ENCODE measurements at places on chromosomes 1 and 21.

- DNase-seq = no peak
Observed at GRCh38 chr1:198534548-198535418, 5.7 kb downstream of the ATP6V1G3 start.

GRCh38 chr21:42533963-42534355, 20.3 kb downstream of the SLC37A1 start:
- no peak for DNase-seq

DNA sequence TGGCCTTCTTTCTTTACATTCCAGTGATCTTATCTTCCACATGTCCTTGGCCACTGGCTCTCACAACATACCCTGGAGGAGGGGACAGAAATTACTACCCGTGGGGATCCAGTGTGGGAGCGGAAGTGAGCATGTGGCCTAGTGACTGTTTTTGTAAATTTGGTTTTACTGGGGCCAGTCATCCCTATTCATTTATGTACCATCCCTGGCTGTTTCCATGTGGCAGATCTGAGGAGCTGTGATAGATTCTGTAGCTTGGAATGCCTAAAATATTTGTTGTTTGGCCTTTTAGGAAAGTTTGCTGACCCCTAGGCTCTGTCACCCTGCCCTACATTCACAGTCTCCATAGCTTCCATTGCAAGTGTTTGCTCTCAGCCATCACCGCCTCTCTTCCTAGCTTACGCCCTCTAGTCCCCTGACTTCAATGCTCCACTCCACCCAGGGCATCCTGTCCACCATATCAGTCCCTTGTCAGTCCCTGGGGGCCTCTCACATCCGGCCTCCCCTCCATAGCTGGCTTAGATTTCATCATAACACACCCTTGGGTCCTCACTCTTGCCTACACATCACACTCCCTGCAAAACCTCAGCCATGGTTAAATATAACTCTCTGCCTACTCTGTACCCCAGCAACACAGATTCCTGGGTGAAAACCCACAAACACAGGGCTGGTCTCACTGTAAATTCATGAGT, 25.8 kb downstream of the DHCR24 start:
- no peak for DNase-seq

- DNase-seq = no peak
Observed at GRCh38 chr21:21286170-21286798, 288.1 kb downstream of the NCAM2 start.

GRCh38 chr1:18556364-18556763, 74.3 kb upstream of the PAX7 start:
- DNase-seq = peak; percentile 33

- no peak for DNase-seq
Observed at GRCh38 chr1:205986292-205986691, 16.9 kb downstream of the RAB7B start.

GRCh38 chr1:9688599-9688998, 37.1 kb downstream of the PIK3CD start:
- DNase-seq = no peak

- DNase-seq = no peak
Observed at GRCh38 chr1:240712014-240712731, 100.2 kb upstream of the GREM2 start.

DNA sequence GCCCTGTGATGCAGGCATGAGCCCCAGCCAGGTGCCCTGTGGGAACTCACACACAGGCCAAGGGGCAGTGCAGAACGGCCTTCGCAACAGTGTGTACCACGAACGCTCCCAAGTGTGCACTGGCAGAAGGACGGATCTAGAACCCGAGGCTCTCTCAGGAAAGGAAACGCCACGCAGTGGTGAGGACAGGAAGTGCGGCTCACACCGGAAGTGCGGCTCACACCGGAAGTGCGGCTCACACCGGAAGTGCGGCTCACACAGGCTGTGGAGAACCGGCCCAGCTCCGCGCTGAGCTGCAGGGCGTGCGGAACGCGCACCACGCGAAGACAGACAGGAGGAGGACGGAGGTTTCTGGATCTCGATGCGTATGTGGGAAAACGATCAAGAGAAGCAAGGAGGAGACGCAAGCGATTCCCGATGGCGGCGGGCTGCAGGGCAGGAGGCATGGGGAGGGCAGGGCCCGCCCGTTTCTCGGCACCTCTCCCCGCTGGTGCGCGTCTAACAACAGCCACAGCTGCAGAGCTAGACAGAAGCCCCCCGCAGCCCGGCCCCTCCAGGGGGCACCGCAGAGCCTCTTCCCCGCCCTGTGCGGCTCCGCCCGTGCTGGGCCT, 35.9 kb upstream of the TMEM52 start:
- no peak for DNase-seq

DNA sequence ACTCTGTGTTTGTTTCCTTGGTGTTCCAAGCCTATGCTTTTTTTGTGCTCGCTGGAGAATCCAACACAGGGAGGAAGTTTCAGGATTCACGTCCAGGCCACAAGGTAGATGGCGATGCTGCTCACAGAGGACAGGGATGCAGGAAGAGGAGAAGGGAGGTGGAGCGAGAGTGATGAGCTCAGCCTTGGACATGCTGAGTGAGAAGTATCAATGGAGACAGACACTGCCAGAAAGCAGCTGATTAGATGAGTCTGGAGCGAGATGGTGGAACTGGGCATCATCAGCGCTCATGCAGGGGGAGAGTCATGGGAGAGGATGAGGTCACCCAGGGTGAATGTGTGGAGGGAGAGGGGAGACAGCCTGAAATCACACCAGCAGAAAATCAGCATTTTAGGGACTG, 110.0 kb downstream of the GLUL start:
- DNase-seq = no peak

GRCh38 chr21:23542097-23542496, 2065.2 kb downstream of the MRPL39 start:
- DNase-seq = no peak

GRCh38 chr1:81838600-81839218, 38.0 kb downstream of the ADGRL2 start:
- no peak for DNase-seq

DNA sequence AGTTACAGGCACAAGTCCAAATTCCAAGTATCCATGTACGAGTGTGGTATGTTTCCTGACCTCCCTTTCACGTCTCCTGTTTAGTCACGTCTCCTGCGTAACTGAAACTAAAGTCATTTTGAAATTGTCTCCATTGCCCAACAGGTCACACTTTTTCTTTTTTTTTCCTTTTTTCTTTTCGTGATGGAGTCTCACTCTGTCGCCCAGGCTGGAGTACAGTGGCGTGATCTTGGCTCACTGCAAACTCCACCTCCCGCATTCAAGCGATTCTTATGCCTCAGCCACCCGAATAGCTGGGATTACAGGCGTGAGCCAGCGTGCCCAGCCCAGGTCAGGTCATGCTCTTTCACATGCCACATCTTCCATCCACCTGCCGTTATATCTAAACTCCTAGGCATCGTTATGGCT, 38.2 kb downstream of the L1TD1 start:
- DNase-seq = no peak

DNA sequence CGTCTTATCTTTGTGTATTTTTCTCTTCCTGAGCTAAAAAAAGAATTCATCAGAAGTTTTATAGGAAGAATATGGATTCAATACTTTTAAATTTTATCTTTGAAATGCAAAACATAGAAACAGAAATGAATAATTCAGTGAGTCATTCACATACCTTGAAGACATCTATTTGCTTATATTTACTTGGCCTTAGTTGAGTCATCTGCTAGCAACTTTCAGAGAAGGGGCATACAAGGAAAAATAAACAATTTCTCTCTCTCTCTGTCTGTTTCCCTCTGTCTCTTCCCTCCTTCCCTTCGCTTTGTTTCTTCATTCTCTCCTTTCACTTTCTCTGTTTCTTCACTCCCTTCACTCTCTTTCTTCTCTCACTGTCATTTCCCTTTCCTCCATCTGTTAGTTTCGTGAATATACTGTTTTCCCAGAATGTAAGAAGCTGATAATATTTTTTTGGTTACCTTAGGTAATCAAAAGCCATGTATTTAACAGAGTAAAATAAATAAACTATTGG, 477.2 kb downstream of the BRINP3 start:
- DNase-seq = no peak

DNA sequence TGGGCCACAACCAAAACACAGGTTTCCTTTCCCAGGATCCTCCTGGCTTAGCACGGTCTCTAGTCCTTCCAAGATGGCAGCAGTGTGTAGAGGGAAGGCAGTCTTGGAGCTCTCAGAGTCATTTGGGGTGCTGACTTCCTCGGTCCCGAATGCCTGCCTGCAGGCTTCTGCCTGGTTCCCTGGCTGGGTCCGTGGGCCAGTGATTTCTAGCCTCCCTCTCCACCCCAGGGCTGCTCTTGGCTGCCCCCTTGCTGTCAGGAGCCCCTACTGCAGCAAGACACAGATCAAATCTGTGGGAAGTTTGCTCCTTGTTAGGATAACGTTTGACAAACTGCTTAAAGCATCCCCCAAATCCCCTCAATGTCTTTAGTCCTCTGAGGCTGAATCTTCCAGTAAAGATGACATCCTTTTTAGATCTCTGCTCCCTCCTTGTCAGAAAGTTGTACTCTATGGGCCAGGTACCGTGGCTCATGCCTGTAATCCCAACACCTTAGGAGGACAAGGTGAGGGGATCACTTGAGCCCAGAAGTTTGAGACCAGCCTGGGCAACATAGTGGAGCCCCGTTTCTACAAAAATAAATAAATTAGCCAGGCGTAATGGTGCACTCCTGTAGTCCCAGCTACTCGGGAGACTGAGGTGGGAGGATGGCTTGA, 272.5 kb downstream of the RRAGC start:
- peak; percentile 51 for DNase-seq

GRCh38 chr1:7389906-7390603, 381.0 kb upstream of the VAMP3 start:
- DNase-seq = no peak

DNA sequence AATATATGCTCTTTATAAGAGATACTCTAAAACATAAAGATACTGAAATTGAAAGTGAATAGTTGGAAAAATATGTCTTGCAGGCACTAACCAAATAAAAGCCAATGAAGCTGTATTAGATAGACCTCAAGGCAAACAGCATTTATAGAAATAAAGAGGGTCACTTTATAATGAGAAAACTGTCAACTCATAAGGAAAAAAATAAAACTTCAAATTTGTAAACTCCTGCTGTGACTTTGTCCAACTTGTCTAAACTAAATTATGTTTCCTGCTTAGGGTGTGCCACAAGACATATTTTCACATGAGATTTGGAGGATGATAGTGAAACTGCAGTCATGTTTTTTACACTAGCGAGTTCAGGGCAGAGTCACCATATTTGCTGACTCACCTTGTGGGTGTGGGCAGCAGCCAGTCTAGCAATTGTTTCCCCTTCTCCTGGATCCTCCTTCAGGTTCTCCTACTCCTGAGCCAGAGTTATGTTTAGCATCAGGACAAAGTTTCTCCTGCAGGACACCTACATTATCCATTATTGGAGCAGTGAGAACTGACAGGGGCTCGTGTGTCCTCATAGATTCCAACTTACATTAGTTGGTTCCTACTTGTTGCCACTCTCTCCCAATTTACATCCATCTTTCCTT, 43.8 kb downstream of the CD53 start:
- no peak for DNase-seq

DNA sequence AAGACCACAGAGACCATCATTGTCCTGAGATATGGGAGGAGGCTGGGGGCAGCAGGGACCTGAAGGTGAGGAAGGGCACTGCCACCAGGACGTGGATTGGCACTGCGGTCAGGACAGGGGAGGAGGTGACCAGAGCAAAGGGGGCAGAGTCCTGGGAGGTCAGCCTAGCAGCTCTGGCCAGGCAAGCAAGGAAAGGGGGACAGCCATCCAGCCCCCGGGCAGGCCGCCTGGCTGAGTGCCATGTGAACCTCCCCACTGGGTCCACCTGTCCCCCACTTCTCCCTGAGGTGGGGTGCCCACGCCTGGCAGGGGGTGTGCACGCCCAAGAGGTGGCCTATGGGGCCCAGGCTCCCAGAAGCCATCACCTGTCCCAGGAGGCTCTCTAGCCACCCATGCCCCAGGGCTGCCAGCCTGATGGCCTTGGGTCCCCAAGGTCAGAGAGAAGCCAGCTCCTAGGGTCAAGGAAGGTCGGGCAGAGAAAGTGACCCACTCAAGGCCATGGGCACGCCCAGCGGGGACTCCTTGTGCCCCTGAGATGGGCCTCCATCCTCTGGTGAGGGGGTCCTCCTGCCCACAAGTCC, 17.6 kb upstream of the PTTG1IP start:
- DNase-seq = no peak

DNA sequence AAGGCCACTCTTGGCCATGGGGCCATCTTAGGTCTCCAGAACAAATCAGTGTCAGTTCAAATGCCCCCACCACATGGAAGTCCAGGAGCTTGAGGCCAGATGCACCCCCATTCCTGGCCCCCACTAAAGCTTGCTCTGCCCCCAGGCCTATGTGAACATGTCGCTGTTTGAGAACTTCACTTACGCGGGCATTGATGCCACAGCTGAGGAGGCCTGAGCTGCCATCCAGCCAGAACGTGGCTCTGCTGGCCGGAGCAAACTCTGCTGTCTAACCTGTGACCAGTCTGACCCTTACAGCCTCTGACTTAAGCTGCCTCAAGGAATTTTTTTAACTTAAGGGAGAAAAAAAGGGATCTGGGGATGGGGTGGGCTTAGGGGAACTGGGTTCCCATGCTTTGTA, 15.1 kb upstream of the MPL start:
- no peak for DNase-seq

GRCh38 chr1:211092955-211093354, 41.0 kb downstream of the KCNH1 start:
- DNase-seq = no peak

- DNase-seq = no peak
Observed at GRCh38 chr1:99727575-99728185, 38.8 kb downstream of the FRRS1 start.

- no peak for DNase-seq
Observed at GRCh38 chr1:93399781-93400180, 48.1 kb upstream of the FNBP1L start.

GRCh38 chr1:240575981-240576662, 35.8 kb downstream of the GREM2 start:
- no peak for DNase-seq

GRCh38 chr1:30412241-30413110, 310.9 kb downstream of the MATN1 start:
- DNase-seq = no peak

- DNase-seq = no peak
Observed at GRCh38 chr1:117562581-117563491, 43.0 kb upstream of the TENT5C start.

GRCh38 chr1:115089420-115090185, at the start of gene TSPAN2:
TSS of gene TSPAN2 (minus strand) at chr1:115089503. CDS start at chr1:115089432, 71 bp downstream.
- DNase-seq = peak; percentile 40

GRCh38 chr1:185412385-185413087, 95.5 kb upstream of the IVNS1ABP start:
- no peak for DNase-seq

DNA sequence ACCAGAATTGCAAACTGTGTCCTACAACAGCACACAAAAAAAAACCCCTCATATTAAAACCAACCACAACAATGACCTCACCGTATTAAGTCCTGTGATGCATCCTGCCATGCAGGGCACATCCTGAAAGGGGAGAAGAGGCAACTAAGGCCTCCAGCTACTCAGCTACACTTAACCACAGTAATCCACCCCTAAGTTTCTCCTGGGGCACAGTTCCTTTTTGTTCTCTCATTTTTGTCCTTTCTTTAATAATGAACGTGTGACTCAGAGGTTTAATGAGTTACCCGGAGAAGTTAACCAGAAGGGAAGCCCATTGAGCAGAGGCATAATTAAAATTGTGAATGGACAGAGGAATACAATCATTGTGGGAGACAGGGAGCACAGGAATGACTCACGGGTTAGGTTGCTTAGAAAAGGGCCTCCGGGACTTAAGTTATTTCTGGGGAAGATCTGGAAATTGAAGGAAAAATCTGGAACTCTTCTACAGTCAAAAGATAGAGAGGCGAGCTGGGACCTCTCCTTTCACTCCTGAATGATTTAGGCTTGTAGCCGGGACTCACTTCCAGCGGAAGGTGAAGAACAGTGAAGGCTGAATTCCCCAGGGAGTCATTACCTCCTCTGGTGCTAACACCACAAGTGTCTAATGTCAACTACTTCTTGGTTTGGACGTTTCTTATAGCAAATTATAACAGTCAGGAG, 36.9 kb upstream of the HIVEP3 start:
- DNase-seq = no peak
